T1000 (cell line): ENCODE measurements at places on chromosomes 4 and X.

DNA sequence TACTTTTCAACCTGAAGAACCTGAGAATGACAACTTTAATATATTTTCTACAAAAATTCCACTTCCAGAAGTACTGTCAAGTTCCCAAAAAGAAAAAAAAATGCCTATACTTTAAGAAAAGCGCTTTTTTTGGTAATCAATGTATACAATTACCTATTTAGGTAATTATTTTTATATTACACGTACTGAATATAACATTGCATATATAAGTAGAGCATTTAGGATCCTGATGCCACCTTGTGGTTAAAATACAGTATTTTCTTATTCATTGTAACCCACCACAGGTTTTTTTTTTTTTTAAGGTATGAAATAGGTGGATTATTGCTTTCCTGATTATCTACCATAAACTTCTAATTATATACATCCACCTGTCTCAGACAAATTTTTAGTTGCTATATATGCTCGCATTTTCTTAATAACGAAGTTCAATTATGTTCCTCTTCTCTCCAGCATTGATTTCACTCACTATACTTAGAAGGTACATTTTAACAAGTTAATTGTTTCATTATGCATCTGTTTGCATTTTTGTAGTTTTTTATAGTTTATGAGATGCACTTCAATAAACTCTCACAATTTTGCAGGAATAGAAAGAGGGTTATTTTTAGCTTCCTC is 5.2 kb downstream of the MAP9 start:
- no peak for DNase-seq

DNA sequence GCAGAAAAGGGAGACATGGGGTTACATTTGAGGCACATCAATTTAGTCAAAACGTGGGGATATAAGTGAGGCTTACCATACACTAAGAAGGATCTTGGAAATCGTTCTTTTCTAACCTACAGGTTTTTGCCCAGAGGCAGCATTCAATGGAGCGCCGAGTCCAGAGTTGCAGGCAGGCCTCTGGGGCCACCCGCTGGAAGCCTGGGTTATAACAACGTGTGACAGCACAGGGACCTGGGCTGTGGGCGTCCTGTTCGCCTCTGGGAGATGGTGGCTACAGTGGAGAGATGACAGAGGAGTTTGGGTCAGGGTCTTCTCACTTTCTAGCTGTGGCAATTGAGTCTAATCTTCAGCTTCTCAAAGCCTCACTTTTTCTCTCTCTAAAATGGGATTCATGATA is 53.9 kb downstream of the ENPP6 start:
- DNase-seq = no peak

DNA sequence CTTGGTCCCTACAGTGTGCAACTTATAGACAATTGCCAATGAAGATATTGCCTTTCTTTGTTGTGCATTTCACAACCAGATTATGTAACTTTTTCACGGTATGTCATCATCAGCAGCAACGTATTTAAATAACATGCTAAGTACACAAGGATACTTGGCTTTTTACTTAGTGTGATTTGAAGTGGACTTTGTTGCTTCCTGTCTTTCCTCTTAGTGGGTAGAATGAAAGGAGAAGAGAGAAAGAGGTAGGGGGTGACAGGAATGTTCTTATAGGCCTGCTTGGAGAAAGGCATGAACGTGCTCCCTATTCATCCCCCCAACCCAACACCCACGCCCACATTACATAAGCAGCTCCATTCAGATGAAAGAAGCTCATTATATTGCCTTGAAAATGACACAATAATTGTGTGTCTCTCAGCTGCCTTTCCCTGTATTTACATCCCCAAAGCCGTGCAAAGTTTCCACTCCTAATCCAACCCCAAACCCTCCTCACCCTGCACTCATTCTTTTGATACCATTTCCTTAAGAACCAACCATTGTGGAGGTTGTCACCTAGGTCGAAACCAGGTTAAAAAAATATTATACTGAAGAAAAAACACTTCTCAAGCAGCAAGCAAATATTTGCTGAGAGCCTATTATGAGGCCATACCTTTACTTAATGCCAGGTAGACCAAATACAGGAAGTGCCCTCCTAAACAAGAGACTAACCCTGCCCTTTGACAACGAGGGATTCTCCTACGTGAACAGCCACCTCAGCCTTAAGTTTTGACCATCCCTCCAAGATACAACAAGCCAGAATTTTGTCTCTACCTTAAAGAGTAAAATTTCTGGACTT is 25.2 kb upstream of the GK start:
- no peak for DNase-seq

DNA sequence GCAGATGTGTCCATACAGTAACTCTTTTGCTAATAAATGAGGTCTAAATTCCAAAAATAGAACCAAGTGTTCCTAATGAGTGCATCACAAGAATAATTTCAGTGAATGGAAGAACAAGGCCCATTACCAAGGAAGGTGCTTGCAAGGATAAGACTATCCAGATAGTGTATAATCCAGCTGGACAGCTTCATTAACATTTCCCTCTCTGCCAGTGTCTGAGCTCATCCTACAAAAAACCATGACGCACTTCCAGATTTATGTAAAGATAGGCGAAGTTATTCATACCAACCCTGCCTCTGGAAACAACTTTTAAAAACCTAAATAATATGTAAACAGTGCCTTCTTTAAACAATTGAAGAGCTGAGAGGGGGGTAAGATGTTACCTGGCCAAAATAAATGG is 177.9 kb upstream of the STK26 start:
- no peak for DNase-seq

GRCh38 chr4:44479731-44480130 is 31.1 kb upstream of the KCTD8 start:
- DNase-seq = no peak

DNA sequence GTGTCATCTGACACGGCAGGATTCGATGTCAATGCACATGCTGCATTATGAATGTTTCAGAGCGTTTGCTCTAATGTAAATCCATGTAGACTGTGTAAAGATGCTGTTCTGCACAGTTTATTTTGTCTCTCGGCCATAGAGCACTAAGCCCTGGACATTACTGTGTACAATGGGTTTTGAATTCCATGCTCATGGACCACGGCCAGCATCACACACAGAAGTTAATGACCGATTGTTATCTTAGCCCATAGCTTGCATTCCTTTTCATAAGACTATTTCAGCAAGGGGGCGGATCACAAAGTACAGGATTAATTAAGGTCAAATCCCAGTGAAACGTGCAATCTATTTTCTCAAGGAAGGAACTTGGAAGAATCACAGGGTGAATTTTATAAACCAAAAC is 286.1 kb upstream of the TENM3 start:
- no peak for DNase-seq

DNA sequence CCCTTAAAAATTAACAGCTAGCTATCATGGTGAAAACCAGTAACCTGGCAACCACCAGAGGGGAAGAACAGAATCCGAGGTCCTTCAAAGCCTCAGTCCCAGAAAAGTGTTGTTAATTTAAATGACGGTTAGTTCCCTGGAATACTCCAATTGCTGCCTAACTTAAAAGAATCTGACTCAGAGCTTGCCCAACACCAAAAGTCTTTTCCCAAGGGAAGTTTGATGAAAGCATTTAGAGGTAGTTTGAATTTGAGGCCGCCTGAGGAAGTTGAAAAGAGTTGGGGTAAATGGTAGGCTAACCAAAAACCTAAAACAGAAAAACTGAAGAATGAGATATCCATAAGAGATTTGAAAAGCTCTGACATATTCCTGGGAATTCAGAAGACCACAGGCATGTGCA is 46.6 kb downstream of the IL13RA2 start:
- no peak for DNase-seq

GRCh38 chr4:48299560-48299959 is 29.9 kb upstream of the TEC start:
- DNase-seq = no peak
